NCI-H1048 (cell line): ENCODE measurements at places on chromosomes 2 and 18.

GRCh38 chr2:100888601-100889000, 68.7 kb downstream of the NPAS2 start:
- no peak for DNase-seq

DNA sequence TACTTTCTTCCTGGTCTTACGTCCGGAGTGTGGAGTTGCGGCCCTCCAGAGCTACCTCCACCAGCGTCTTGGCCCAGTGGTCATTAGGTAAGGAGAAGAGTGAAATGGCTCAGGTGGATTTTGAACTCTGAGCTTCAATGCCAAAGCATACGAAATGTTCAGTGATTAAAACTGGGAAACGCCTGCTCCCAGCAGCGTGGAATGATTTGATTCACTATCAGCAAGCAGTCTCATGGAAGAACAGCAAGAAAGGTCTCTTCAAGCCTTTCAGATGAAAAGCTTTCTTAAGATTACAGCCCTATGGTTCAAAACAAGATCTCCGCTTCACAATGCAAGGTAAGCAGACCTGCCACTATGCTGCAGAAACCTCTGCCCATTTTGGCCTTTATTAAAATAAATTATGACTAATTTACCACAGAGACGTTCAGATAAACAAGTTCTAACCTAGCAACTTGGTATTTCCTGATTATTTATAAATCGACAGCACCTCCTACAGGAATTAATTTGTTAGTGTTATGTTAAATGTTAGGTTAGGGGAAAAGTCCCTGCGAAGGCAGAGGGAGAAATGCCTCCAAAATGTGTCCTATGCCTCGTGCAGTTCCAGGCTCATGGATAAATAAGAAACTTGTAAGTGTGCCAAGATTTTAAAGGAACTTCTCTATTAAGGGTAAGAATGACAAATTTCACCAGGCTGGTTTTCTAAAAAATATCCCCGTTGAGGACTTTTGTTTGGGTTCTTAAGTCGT, 10.1 kb downstream of the SP9 start:
- DNase-seq: no peak

DNA sequence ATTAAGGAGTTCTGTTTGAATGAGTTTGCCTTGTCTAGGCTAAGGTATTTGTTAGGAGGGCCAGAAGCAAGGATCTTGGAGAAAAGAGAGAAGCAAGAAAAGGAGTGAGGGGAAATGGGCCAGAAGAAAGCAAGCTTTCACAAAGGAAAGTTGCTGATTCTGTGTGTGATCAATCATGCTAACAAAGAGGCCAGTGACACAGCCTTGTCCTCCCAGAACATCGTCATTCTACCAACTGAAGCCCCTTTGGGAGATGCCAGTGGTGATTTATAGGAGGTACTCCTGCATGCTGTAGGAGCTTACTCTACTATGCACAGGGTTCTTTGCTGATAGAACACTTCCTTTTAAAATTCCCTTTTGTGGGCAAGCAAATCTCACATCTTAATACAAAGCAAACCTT, 449.2 kb upstream of the SPRED2 start:
- no peak for DNase-seq

- DNase-seq: no peak
These were observed 12.4 kb downstream of the ZSCAN30 start for GRCh38 chr18:35277633-35278032.

DNA sequence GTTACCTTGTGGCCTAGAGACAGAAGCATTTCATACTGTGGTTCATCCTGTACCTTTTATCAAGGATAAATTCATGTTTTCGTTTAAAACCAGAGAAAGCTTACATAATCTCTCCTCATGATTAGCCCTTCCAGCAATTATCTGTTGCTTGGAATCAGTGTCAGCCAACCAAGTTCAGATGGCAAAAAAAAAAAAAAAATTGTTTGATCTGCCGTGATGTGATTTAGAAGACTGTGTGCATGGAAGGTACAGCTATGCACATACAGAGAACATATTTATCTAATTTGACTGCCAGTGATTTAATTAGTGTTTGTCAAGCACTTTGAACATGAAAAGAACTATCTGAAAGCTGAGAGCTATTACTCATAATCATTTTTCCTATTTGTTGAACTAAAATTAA, 180.9 kb downstream of the ZEB2 start:
- no peak for DNase-seq

- no peak for DNase-seq
These were observed 46.4 kb downstream of the PCBP1 start for GRCh38 chr2:70133491-70134322.
